ENCODE measurements at places on chromosomes 11 and 22.

DNA sequence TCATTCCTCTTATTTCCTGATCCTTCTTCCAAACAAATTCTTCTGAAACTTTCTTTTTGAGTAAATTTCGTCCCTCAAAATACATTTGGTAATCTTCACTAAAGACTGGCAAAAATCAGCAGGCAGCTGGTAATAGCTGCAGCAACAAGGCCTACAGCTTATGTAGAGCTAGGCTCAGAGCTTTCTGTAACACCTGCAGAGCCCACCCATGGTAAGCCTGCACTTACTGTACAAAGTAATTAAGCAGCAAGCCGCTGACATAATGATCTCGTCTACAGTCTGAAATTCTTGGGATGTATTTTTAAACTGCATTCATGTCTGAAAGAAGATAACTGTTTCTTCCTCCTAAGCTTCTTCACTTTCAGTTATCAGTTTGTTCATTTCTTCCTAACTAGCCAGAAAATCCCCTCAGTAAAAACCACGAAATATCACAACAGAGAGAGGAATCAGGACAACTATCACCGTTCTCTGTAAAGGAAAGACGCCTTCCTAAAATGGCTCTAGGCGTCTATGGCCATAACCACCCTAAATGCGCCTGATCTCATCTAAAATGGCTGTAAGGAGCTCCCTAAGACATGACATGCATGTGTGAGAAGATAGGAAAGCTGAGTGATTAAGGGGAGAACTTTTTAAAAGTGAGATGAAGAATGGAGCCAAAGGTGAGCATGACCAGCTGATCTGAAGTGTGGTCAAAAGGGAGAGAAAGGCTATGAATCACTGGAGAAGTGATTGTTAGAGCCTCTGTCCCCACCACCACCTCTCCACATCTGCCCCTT is 56.2 kb downstream of the DENND5A start:
- DNase-seq: no peak

DNA sequence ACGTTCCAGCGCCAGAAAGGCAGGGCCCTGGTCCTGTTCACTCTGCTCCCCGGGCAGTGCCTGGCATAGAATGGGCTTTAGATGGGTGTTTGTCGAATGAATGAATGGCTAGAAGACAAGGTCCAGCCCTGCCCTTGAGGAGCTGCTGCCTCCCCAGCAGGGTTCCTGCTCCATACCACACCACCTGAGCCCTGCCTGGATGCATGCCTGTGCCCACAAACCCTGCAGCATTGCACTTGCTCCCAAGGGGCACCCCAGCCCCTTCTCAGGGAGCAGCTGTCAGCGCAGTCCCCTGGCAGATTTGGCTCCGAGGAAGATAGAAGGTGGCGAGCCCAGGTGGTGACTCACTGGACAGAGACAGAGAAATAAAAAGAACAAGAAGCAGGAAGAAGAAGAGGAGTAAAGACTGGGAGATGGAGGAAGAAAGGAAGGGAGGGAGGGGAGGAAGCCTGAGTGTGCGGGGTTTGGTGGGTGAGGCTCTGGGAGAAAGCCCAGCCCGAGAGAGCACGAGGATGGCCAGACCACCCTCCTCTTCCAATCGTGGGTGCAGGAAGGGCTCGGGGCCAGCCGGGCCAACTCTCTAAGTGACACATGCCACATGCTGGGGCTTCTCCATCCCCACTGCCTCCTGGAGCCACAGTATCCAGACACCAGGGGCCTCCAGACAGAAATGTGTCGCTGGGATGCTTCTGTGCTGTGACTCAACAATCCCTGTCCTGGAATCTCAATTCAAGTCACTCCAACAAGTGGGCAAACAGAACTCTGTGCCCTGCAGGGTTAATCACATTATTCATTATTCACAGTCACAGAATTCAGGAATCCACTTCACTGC is 1474.3 kb downstream of the BRD1 start:
- no peak for DNase-seq

DNA sequence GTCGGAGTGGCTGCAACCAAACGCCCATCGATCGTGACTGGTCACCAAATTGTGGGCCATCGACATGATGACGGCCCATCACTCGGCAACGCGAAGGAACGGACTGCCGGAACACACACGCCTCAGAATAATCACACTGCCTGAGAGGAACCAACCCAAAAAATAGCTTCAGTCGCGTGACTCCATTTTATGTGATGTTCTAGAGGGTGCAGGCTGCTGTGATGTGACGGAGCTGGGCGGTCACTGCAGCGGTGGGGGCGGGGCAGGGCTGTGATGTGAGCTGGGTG is 174.6 kb downstream of the CTTN start:
- no peak for DNase-seq

GRCh38 chr22:40030026-40030757 is 35.4 kb downstream of the FAM83F start:
- no peak for DNase-seq

DNA sequence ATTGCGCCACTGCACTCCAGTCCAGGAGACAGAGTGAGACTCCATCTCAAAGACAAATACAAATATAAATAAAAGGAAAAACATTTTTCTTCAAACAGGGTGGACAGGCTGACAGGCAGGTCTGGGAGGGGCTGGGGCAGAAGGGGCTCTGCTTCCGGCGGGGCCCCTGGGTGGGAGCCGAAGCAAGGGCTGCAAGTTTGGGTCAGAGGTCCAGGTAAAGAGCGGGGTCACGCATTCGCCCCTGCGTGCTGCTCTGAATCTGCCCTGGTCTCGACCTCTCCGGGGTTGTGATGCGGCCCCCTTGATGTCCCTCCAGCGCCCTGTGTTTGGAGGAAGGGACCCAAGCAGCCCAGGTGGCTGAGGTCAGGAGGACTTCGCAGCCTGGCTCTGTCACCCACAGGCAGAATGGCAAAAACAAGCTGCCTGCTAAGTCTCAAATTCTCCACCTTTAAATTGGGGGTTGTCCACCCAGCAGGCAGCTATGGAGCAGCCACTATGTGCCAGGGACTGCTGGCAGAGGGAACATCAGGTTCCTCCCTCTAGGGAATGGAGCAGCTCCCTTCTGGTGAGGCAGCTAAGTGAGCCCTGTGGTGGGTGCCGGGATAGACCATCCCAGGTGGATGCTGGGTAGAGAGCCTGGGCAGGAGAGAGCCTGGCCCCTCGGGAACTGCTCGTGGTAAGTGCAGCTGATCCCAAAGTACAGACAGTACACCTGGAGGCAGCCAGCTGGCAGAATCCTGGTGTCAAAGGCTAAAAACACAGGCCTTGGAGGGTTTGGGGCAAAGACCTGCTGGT is 10.3 kb upstream of the PHF21B start:
- DNase-seq: no peak

GRCh38 chr11:62604460-62605120 is 2.9 kb upstream of the MTA2 start:
- DNase-seq: no peak

DNA sequence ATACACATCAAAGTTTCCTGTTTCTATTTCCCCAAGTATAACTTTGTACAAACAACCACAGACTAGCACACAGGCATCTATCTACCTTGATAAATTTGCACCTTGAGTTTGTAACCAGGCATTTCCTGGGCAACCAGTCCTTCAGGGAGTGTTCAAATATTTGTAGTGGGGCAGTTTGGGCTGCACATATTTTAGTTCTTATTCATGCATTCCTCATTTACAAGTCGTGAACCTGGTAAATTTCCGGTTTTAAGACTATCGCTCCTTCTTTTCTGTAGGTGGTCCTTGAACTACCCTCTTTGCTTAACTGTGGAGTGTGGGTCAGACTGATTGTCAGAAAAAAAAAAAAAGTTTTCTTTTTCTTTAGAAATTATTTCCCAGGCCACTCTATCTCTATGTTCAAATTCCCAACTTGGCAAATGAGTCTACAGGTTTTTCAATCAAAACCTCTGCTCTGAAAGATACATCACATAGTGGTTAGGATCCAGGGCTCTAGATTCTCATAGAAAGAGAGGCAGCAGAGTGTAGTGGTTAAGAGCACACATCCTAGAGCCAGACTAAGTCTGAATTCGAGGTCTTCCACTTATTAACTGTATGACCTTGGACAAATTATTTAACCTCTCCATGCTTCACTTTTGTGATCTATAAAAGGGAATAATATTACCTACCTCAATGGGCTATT is 201.5 kb downstream of the SOX6 start:
- no peak for DNase-seq

DNA sequence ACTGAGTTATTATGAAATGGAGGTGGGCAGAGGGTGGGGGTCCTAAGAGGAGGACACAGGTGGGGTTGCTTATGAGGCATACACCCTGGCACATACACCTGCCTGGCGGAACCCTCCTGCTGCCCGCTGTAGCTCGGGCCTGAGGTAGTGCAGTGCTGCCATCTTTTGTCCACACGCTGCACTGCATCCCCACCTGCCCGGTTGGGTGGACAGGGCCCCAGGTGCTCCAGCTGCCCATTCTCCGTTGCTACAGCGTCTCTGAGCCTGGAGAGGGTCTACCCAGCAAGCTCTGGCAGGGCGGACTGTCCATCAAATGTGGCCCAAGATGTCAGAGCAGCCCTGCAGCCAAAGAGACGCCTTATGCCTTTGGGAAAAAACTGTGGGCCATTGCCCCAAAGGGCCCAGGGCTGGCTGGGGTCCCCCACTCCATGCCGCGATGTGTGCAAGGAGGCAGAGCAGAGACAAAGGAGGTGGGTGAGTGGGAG is 131.2 kb downstream of the BUD13 start:
- DNase-seq: no peak

DNA sequence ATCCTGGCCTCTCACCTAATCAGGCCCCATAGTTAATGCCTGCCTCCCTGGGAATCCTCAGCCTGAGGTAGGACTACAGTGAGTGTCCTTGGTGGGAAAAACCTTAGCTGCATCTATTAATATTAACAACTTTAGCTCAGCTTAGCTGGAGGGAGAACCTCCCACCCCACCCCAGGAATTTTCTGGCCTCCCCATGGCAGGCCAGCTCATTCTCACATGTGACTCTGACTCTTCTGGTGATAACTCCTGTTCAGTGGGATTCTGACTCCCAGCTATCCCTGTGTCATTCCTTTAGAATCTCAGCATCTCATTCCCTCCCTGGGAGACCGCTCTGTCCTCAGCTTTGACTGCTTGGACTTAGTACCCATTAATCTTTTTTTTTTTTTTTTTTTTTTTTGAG is 14.5 kb downstream of the ART5 start:
- no peak for DNase-seq

DNA sequence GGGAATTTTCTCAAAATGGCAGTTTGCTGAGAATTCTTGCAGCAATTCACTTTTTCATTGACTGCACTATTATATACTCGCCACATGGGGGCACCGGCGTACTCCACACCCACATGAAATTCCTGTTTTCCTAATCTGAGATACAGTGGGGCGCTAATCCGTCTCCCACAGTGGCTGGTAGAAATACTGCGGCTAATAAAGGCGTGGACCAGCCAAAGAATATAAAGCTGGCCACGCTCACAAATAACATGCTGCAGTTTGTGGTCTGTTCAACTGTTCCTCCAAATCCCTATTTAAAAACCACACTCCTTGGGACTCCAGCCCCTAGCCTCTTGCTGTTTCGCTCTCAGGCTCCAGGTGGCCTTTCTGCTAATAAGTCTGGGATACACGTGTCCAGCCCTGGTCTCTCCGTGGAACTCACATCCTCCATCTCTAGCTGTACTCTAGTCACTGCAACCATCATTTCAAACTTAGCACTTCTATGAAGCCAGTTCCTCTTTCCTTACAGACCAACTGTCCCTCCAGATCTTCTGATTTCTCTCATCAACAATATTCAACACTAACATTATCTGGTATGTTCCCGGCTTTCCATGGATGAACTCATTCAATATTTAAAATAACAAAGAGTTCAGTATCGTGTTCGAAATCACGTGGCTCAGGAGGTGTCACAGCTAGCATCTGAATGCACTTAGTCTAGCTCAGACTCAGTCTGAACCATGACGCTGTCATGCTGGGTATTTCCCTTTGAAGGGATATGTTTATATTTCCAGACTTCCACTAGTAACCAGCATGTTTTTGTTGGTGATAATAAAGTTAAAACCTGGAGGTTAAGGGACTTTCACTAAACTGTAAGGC is 22.0 kb downstream of the TBRG1 start:
- DNase-seq: peak; percentile 7

GRCh38 chr11:57742087-57742452 is 779 bp downstream of the SELENOH start:
- DNase-seq: no peak

GRCh38 chr11:72244361-72245262 is 636 bp upstream of the PHOX2A start:
- DNase-seq: no peak

DNA sequence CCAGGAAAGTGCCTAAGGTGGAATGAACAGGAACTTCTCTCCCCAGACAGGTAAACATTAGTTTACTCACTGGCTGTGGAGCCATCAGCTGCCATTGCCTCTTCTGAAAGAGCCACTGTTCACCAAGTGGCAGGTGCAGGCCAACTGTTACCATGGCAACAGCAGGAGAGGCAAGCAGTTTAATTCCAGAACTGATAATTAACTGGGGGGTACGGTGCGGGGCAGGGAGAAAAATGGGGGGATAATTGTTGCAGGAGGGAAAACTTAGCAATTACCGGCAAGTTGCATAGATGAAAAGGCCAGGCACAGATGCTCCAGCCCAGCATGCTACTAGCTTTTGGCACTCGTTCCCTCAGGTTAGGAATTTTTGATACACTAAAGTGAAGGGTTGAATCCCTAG is 85.1 kb downstream of the TRIM44 start:
- DNase-seq: no peak

DNA sequence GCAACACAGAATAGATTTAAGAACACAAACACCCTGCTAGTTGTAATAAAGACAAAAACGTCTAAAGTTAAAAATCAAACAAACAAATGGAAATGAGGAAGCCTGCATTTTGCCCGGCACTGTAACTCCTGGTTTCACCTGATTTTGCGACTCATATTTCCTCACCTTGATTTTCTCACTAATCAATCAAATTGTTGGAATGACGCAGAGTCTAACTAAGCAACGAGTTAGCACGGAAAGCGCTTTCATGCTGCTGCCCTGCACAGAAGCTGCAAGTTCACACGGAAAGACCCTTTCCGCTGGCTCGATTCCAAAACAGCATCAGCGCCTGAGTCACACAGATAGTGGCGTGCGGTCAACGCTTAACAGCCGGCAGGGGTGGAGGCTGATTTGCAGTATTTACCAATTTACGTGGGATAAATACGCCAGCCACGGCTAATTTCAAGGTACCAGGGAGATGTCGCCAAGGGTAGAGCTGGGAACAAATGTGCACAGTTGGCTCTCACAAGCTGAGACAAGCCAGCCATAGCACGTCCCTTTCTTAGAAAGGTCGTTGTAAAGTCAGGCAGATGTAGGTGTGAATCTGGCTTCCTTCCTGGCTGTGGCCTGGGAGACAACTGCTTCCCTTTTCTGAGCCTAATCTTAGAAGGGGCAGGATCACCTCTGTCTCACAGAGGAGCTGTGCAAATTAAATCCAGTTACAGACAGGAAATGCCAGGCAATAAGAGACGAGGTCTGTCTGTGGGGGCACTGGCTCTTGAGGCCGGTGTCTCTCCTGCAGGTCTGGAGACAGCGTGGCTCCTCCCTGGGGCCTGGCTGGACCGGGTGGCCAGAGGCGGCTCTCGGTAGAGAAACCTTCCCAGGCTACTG is 76.9 kb upstream of the TTLL12 start:
- DNase-seq: peak; percentile 85

DNA sequence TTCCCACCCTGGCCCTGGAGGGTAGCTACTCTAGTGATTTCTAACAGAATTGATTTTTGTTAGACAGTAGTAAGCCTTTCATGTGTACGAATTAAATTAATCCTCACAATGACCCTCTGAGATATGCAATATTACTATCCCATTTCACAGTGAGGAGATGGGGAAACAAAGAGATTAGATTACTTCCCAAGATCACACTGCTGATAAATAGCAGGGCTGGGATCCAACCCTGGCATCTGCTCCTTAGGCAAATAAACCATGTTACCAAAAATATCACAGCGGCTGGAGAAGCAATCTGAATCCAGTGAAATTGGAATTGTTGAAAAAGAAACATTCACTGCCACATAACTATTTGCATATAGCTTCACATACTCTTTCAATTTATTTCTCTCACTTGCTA is 12.8 kb upstream of the CAVIN3 start:
- DNase-seq: no peak

Data from stimulated activated CD8-positive, alpha-beta memory T cell treated with anti-CD3 and anti-CD28 coated beads, Interleukin-7, amount 100 ng/mL, for 4 hours (primary cell).